Activated CD4-positive, alpha-beta memory T cell treated with anti-CD3 and anti-CD28 coated beads for 36 hours (primary cell): ENCODE measurements at places on chromosomes 3 and 15.

DNA sequence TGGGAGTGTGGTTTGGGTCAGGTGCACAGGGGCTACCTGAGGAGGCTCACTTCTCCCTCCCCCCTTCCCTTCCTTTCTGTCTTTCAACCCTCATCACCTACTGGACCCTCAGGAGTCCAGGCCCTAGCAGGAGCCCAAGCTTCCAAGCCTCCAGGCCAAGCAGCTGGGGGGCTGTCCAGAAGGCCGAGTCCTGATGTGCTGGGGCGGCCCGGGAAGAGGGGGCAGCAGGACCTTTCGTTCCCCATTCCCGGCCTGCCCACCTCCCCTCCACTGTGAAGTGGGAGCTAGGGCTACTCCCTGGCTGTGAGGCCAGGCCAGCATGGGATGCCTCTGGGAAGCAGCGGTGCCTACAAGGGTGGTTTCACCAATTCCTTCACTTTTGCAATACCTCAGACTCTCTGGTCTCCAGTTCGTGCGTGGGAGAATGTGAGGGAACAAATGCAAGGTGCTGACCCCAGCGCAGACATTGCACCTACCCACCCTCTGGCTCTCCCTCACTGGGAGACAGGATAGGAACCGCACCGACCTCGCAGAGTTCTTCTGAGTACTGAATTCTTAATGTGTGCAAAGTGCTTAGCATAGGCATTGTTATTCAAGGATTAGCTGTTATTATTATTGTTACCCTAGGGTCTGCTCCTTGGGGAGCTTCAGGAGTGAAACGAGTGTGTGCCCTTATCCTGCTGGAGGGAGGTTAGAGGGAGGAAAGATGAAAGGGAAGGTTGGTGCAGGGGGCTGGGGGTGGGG lies 2.5 kb downstream of the EPHB3 start:
- no peak for DNase-seq

DNA sequence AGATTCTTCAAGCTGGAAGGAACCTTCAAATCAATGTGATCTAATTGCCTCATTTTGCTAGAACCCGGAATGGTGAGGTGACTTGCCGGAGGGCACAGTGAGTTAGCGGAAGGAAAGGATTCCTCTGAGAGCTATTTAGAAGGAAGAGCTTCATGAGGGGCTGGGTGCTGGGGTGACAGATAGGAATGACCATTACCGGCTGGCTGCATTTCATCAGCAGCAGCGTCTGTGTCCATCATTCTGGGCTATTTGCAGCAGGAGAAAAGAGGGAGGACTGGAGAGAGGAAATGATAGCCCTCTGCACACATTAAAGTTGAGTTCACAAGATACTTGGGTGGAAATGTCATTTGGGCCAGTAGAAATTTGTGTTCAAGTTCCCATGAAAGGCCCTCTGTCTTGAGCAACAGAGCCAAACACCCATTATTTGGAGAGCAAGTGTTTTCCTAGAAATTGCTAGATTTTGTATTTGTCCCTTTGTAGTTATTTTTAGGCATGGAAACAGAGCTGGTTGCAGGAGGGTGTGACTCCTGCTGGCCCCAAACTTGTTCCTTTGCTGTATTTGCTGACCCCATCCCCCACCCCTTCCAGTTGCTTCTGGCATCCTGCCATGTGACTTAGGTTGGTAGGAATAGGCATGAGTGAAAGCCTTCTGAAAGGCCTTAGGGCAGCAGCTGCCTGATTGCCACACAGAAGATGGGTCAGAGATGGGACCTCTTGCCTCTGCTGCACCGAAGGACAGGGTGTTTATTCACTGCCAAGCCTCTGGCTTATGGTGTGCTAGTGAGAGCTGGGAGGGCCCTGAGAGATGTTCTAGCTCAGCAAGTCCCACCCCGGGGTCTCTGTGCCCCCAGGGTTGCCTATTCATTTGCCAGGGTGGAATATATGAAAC lies 87.5 kb upstream of the PLXNA1 start:
- DNase-seq = no peak

DNA sequence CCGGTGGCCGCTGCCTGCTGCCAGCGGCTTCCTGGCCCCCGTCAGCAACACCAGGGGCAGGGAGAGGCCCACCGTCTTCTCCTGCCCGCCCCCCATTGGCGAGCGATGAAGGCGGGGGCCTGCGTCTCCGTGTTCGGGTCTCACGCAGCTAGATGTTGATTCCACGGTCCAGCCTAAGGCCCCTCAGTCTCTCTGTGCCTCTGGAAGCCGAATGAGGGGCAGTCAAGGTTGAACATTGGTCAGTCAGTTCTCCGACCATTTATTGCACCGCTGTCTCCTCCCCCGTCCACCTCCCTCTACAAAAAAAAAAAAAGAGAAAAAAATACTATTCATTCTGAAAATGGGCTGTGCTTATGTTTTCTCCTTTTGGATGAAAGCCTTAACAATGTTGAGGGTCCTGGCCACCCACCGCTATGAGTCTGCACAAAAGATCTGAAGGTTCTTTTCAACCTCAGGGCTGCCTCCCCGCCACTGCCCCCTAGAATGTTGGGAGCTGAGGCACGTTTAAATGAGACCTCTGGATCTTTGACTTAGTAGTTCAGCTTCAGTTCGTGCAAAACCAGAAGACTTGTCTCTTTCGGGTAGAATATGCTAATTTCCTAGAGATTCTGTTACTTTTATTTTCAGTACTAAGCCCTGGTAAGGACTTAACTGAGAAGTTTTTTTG lies 736 bp downstream of the IREB2 start:
- peak; percentile 49 for DNase-seq

GRCh38 chr3:146823622-146824021 lies 218.5 kb upstream of the PLSCR5 start:
- DNase-seq = no peak

DNA sequence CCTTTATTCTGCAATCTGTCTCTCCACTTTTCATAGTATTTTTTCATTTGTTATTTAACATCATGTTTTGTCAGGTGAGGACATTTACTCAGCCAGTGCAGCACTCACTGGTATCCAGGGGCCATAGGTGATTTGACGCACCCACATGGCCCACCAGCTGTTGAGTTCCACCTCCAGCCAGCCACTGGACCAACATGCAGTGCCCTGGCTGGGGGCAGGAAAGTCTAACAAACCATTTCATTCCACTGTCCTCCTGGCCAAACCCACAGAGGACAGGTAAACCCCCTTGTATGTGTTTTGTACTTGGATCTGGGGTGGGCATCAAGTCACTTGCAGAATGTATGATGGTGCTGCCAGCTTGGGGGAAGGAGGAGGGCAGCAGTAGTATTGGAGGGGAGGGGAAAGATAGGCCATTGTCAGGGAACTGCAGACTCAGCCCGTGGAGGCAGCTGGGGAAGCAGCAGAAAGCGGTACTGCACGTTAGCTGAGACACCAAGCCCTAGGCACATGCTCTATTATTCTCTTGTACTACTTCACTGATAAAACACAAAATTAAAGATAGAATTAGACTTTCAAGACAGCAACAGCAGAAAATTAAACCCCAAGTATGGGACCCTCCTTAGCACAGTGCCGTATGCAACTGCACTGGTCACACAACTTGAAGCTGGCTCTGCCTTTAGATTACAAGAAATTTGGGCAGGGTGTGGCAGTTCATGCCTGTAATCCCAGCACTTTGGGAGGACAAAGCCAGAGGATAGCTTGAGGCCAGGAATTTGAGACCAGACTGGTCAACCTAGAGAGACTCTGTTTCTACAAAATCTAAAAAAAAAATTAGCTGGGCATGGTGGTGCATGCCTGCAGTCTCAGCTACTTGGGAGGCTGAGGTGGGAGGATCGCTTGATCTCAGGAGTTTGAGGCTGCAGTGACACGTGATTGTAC lies 15.4 kb upstream of the RPL24 start:
- no peak for DNase-seq

- DNase-seq = peak; percentile 25
These were observed 116.2 kb downstream of the MFSD1 start for GRCh38 chr3:158918008-158918407.

- DNase-seq = no peak
These were observed 485.4 kb downstream of the CNTN6 start for GRCh38 chr3:1578124-1578806.

GRCh38 chr3:129622933-129623332 lies 16.5 kb upstream of the PLXND1 start:
- no peak for DNase-seq

DNA sequence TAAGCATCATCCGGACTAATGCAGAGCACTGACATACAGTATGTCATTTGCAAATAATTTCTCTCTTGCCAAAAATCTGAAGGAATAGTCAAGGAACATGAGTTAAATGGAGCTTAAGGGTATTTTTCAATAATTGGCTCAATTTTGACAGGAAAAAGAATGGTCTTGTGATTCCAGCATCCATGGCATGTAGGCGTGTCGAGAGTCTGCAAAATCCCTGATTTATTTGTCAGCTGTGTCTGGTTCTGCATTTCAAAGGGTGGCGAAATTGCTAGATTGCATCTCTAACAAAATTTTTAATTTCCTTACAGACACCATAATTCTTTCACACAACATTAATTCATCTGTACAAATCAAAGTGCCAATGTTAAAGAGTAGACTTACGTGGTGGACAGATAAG lies 65.4 kb upstream of the TBC1D23 start:
- DNase-seq = no peak
